IPS DF 6.9 (cell line): ENCODE measurements at places on chromosomes 7 and 10.

- DNase-seq: no peak
Measured at GRCh38 chr10:8225187-8225586, 170.7 kb downstream of the GATA3 start.

- no peak for DNase-seq
Measured at GRCh38 chr7:102463841-102464576, 654 bp downstream of the ALKBH4 start.

DNA sequence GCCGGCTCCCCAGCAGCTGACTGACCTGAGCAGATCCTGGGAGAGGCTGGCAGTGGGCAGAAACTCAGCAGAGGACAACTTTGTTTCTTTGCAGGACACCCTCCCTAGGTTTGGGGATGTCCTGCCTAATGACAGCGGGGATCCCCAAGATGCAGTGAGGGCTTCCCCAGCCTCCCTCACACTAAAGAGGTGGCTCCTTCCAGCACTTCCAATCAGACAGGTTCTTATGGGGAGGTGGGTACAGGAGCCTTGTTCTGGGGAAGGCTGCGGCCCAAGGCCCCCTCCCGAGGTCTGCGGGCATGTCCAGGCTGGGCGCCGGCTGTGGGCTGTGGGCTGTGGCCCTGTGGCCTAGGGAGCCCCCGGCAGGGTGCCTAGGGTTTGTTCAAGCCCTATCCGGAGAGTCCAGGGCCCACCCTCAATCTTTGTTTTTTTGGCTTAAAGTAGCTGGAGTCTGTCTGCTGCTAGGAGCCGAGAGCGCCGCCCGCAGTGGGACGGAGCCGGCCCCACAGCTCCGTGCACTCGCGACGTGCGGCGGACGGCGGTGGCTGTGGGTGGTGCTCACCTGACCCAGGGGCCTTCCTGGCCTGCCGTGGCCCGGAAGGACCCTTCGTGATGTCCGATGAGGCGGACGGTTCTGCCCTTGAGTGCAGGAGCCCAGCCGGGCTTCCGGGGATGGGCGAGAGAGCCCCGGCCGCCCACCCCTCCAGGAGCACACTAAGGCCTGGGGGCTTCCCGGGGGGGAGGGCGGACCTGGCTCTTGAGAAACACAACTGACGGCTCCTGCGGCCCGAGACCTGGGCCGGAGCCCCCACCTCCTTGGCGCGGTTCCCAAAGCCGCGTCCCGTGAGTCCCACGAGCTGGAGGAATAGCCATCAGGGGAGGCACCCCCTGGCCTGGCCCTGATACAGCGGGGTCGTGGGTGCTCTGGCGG is 57.2 kb downstream of the PDGFA start:
- DNase-seq: no peak

DNA sequence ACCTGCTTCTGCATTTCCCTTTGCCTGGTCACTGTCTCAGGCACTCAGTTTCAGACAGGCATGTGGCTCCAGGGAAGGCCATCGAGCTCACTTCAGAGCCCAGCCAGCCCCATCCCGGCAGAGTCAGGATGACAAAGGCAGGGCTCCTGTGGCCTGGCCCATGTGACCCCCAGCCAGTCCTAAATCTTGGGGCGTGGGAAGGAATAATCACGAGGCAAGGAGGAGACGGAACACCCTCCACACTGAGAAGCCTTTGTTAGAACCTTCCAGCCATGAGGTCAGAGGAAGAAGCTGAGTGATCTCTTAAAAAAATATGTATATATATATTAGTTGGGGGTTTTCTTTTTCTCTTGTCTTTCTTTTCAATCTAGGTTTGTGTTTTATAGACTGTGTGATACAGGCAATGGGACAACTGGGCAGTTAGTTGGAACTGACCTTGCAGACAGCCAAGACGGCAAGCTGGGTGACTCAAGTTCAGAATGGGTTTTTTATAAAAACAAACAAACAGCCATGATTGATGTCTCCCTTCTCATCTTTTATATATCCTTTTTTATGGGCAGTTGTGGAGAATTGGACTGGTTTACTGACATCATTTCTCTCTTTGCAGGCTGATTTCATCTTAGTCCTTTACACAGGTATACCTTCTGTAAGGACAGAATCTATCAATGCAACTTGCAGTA is 60.8 kb downstream of the CHN2 start:
- no peak for DNase-seq

DNA sequence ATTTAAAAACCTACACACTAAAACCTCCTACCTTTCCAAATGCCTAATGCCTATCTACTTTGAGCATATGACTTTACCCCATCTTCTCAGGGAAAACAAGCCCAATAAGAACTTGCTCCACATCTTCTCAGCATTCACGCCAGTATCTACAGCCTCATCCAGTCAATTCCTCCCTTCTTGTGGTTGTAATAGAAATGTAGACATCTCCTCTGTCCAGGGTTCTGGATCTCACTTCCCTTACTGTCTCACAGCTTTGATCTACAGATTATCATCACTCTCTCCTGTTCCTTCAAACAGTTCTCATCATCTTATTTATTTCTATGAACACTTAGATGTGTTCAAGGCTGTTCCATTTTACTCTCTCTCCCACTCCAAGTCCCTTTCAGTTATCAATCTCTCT is 70.4 kb upstream of the NOBOX start:
- DNase-seq: no peak

DNA sequence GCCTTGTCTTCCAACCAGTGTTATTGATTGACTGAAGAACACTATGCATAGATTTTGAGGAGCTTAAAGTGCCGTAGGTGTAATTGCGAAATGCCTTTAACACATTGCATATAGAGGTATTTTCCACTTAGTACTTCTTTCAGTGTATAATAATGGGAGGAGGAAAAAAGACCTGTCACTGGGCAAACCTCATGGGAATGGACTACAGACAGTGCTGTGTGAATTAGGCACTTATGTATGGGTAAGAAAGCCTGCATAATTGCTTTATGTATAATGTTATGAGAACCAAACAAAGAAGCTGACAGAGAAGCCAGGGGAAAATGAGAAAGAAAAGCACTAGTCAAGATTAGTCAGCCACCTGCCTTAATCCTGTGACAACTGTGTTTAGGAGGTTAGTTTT is 12.4 kb upstream of the SCRN1 start:
- no peak for DNase-seq

- no peak for DNase-seq
Measured at GRCh38 chr7:112748381-112748780, 41.8 kb downstream of the TMEM168 start.

GRCh38 chr7:74320645-74321221 is 31.5 kb downstream of the CLIP2 start:
- peak; percentile 18 for DNase-seq

GRCh38 chr10:131928248-131929095 is 27.7 kb downstream of the PPP2R2D start:
- DNase-seq: no peak

- DNase-seq: no peak
Measured at GRCh38 chr7:117176206-117176605, 146.7 kb downstream of the WNT2 start.

DNA sequence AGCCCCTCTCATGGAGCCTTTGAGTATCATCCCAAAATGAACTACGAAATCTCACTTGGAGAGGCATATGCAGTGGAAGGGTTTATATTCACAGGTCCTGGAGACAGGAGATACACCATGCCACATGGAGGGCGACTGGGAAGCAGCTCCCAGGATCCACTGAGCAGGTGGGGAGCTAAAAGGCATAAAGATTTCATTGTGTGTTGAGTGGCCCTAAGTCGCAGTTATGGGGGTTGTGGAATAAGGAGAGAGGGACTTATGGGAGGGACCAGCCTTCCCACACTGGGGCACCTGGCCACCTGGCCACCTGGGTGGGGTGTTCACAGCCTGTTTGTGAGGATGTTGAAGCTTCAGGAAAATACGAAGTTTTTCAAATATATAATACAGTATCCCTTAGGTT is 37.0 kb upstream of the CHST3 start:
- no peak for DNase-seq
